ENCODE measurements at places on chromosomes 4 and X.

DNA sequence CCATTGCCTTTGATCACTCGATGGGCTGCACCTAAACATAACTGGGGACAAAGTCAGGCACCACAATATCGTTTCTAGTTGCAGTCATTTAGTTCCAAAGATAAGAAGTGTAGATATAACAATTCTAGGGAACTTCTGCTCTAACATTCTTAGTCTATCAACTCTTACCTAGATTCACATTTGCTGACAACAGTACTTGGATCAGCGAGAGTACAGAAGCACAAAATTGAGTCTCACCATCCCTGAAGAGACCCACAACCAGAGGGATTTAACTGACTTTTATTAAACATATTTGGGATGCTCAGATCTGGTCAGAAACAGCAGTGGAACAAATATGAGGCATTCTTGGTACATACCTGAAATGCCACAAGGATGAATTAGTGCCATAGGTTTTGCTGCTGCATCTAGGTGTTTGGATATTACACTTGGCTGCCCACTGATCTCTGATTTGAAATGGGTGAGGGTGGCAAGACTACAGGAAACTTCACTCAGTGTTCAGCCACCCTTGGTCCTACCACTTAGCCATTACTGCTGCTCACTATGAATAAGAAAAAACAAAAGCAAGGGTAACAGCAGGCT is 28.9 kb upstream of the HUWE1 start:
- no peak for DNase-seq

DNA sequence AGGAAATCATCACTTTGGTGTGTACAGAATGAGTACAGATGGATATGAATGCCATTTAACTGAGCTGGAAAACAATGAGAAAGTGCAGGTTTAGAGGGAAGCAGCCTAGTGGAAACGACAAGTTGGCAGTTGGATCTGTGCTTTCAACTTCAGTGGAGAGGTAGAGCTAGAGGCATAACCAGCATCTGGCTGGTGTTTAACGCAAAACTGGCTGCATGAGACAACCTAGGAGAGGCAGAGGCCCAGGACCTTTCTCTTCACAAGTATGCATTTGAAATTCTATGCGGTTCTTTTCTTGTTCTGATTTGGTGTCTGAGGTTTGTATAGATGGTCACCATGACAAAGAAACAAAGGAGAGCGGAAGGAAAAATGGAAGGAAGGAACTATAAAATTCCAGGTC is 63.1 kb downstream of the ANXA5 start:
- DNase-seq = no peak

GRCh38 chrX:111095974-111096895 is at the start of gene PAK3:
TSS of gene PAK3 (plus strand) at chrX:111096191. CDS start at chrX:111123104, 26,913 bp downstream.
- peak; percentile 87 for DNase-seq

- DNase-seq = peak; percentile 41
These were observed 28.6 kb downstream of the RGS12 start for GRCh38 chr4:3321295-3321889.

DNA sequence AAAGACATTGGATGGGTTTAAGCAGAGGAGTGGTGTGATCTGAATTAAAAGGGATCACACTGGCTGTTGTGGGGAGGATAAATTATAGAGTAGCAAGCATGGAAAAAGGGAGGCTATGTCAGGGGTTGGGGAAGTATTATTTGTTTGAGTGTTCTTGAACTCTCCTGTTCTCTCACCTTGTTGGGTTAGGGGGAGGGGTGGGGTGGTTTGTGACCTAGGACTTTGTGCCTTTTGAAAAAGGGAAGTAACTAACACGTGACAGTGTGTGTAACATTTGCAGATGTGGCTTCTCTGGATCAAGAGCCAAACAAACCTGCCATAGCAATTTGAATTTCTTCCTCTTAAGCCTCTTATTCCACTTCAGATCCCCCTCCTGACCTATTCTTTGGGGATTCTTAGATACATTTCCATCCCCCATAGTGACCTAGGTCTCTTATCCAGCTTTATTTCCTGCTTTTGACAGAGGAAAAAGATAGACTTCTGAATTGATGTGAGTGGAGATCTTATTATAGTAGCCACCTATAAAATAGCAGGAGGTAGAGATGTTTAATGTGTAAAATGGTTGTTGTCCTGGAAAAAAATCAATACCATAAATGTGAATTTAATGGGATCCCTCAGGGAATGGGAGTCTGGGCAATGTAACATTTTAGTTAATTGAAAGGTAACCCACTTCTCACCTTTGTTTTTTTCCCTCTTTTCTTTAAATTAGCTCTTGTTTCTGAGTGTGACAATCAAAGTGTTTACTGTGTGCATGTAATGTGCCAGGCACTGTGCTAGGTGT is 120.4 kb downstream of the CT47B1 start:
- DNase-seq = no peak

GRCh38 chr4:122716825-122717448 is 15.6 kb upstream of the BBS12 start:
- peak; percentile 87 for DNase-seq

GRCh38 chr4:43253541-43253940 is 361.0 kb downstream of the GRXCR1 start:
- DNase-seq = no peak

DNA sequence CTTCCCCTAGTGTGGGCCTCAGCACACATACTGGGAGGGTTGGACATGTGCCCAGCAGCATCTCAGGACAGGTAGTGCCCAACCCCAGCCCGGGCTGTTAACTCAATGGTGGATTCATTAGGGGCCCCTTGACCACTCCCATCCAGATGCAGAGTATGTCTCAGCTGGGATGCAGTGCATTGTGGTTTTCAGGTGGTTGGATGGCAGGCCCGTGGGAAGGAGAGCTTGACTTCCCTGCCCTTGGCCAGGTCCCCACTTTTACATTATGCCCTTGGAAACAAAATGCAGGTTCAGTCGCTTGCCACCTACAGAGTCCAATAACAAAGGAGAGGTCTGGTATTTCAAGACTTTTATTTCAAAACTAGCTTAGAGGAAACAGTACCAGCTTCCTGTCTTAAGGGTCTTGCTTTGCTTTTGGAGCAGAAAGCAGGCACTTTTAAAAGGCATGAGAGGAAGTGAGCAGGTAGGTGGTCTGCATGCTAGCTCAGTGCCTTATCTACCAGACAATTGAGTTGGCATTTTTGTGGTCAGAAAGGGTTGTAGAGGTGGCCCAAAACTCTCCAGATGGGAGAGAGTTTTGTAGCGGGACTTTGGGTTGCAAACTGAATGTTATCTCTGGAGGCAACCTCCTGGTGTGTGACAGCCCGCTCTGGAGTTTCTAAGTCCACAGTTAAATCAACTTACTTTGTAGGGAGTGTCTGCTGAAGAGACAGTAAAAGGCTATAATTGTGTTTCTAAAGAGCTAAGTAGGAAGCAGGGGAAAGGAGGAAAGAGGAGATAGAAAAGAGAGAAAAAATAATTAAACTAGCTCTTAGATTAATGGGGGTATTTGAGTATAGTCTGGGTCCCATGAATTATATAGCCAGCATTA is 171.0 kb downstream of the GALNTL6 start:
- peak; percentile 64 for DNase-seq

GRCh38 chr4:53962516-53963225 is 101.7 kb downstream of the CHIC2 start:
- DNase-seq = no peak

DNA sequence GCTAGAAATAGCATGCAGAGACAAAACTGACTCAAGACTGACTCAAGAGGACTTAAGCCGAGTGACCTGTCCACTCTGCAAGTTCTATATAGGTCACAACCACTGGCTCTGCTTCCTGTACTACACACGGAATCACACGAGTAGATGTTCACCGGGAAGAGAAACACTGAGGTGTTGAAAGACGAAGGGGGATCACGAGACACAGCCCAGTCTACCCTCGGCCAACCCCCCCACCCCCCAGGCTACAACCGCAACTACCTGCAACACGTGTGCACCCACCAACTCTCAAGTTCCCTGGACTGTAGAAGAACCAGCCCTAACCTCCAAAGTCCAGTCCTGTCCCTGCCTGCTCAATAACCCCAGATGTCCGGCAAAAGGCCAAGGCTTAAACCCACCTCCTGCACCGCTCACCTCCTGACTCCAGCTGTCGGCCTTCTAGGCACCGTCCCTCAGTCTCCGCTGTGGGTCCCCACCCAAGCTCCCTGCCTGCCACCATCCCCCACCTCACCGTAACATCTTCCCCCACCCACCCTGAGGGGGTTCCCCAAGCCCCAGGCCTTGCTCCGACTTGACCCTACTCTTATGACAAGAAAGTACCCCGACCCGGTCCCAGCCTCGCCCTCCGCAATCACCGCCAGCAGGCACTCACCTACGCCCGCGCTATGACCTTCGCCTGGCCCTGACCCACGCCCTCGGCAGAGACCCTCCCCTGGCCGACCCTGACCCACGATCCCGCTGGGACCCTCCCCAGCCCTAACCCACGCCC is 739 bp downstream of the GAK start:
- no peak for DNase-seq

DNA sequence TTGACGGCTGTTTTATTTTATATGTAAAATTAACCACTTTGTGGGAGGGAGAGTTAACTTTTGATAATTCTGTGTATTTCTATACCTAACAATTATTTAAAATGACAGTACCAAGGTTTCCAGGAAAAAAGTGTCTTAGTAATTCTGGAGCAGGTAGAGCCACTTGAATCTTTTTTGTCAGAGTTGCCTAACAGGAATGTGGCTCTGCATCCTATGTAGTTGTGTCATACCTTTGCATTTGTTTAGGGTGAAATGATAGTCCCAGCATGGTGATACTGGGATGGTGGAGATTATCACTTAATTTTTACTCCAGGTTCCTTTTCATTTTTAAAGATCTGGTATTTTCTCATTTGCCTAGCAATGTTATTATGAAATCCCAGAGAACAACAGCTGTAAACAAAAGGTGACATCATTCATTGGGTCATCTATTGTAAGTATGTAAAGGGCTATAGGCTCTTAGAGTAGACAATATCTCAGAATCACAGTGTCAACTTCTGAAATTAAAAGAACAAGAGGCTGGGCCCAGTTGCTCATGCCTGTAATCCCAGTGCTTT is 9.6 kb downstream of the SGMS2 start:
- no peak for DNase-seq

- DNase-seq = no peak
These were observed 5.7 kb downstream of the CSN1S1 start for GRCh38 chr4:69936566-69936965.

DNA sequence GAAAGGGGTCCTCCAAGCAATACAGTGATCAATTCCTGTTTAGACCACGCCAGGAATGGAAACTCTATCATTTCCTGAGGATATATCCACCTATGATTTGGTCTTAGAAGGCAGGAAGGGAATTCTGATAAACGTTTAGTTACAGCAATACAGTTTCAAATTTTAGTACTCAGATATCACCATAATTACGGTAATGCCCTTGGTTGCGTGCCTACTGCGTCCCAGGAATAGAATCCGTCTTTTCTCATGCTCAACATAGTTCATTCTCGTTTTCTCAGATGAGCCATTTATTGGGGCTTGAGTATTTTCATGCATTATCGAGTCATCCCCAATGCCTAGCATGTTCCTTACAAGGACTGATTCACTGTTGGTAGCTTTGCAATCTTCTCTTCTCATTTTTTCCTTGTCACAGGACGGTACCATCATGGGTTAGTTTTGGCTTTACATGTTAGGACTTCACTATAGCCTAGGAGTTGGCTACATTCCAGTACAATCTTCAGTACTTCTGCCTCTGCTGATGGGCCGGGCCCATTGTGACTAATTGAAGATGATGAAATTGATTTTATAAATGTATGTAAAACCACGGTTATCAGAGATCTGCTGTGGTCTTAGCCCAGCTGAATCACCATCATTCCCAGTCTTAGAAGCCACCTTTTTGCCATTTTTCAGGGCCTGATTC is 4.4 kb upstream of the PRKX start:
- DNase-seq = no peak

GRCh38 chrX:20461002-20461401 is 194.3 kb upstream of the RPS6KA3 start:
- no peak for DNase-seq

GRCh38 chr4:149176039-149176438 is 639.6 kb downstream of the IQCM start:
- DNase-seq = peak; percentile 75

GRCh38 chr4:186134257-186134656 is 29.8 kb downstream of the FAM149A start:
- DNase-seq = no peak

DNA sequence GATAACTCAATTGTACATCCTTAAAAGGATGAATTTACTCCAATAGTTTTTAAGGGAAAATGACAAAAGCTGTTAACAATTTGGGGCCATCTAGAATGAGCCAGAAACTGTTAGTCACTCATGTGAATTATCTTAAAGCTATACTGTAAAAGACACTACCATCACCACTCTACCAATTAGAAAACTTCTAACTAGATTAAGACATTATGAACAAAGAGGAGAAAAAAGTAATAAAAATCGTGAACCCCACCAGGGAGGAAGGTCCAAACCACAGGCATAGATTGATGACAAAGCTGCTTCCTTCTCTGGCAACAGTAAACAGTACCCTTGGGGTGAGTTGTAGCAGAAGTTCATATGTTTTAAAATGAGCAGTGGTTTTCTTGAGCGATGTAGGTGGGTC is 106.1 kb downstream of the PDGFC start:
- DNase-seq = no peak

GRCh38 chrX:70264784-70265183 is 3.4 kb upstream of the ARR3 start:
- DNase-seq = no peak

GRCh38 chr4:169270810-169271691 is at the start of gene SH3RF1:
TSS of gene SH3RF1 (minus strand) at chr4:169270956. CDS start at chr4:169269212, 1,744 bp downstream.
- peak; percentile 89 for DNase-seq

DNA sequence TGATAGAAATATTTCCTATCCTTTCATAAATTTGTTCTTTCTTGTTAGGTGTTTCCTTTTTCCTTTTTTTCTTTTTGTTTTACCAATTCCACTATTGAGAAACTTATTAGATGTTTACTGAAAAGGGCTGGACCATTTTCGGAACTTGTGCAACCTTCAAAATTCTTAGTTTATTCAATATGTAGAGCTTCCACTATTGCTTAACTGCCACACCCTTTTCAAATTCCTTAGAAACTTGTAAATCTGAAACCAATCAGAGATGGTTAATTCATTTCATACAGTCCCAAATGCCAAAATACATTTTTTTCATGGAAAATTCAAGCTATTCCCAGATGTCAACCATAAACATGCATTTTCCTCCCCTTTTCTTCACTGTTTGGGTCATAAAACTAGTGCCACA is 66.1 kb upstream of the SLC39A8 start:
- DNase-seq = no peak

GRCh38 chr4:61462451-61463326 is 262.6 kb downstream of the ADGRL3 start:
- DNase-seq = no peak

GRCh38 chrX:150958177-150958576 is 25.0 kb upstream of the HMGB3 start:
- no peak for DNase-seq

- no peak for DNase-seq
These were observed 6.9 kb downstream of the DGKQ start for GRCh38 chr4:966266-967112.

DNA sequence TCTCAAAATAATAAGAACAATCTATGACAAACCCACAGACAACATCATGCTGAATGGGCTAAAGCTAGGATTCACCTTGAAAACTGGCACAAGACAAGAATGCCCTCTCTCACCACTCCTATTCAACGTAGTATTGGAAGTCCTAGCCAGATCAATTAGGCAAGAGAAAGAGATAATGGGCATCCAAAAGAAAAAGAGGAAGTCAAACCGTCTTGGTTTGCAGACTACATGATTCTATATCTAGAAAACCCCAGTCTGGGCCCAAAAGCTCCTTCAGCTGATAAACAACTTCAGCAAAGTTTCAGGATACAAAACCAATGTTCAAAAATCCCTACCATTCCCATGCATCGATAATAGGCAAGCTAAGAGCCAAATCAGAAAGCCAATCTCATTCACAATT is 59.0 kb downstream of the CHM start:
- no peak for DNase-seq
